Stimulated activated CD8-positive, alpha-beta memory T cell treated with anti-CD3 and anti-CD28 coated beads, Interleukin-15, amount 100 ng/mL, for 4 hours (primary cell): ENCODE measurements at places on chromosomes 12 and 14.

- no peak for DNase-seq
Measured at GRCh38 chr14:94421316-94421715, 31.3 kb downstream of the SERPINA11 start.

GRCh38 chr12:9065607-9065856, 50.2 kb downstream of the A2M start:
- DNase-seq = no peak

DNA sequence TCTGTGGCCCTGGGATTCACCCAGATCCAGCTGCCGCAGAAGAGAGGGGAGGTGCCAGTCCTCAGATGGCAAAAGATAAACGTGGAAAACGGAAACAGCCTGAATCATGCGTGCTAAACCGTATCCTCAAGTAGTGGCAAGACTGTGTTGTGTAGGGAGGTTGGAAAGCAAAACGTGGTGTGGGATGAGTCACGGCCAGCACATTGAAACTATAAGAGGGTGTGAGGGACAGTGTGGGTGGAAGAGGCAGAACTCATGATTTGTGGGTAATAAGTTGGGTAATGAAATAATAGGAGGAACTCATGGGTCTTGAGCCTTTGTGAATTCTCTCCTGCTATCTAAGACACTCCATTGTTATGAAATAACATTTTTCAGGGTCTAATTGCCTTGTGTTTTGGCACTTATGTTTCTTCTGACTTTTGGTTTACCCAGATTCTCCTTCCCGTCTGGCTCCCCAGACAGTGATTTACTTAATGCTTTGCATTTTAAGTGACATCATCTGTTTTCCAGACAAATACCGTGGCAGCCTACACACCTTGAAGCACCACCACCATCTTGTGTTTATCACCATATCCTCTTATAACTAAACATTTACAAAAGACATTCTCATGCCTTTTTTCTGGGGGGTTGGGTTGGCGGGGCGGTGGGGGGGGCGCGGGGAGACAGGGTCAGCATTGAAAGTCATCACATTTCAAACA, 62.3 kb upstream of the PTCSC3 start:
- DNase-seq = no peak

GRCh38 chr12:64757771-64758170, 1.4 kb downstream of the GNS start:
- no peak for DNase-seq

GRCh38 chr12:82758749-82759330, 72.1 kb downstream of the TMTC2 start:
- no peak for DNase-seq

GRCh38 chr12:112833267-112833666, 41.7 kb downstream of the RPH3A start:
- no peak for DNase-seq

DNA sequence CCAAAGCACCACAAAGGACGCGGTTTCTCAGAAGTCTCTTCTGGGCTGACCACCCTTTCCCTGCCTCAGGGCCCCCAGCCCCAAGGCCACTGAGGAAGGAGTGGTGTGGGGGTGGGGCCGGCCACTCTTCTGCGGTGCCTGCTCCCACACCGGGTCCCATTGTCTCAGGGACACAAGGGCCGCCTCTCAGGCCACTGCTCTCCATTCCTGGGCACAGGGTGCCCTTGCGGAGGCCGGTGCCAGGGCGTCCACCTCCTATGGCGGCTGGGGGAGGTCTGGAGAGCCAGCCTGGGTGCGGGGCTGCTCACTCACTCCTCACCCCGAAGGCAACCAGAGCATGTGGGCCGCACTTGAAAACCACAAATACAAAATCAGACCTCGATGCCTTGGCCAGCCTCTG, 44.1 kb downstream of the PRIMA1 start:
- no peak for DNase-seq

DNA sequence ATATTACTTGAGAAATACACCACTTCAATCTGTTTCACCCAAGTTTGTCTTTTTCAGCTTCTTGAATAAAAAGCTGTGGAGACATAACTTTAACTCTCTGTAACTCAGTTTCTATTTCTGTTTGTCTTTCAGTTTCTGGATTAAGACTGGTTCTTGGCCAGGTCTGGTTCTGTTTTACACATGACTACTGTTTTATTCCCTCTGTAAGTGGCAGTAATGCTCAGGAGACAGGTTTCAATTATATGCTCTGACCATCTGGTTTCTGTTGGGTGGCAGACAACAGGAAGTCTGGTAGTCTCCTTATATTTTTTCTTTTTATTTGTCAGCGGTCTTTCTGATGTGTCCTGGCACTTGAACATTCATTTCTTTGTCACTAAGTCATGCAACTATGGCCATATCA, 102.9 kb downstream of the RPS29 start:
- no peak for DNase-seq

DNA sequence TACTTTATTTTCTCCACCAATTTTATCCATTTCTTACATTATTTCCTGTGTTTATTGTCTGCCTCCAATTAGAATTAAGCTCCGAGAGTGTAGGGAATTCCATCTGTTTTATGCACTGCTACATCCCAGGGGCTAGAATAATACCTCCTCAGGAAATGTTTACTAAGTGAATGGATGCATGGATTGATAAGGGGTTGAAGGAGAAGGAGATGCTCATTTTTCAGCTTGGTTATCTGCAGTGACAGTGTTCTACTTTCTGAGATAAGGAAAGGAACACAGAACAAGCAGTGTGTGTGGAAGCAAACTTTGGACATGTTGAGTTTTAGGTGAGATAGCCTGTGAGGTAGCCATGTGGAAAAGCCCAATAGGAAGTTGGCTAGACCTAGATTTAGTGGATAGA, 164.6 kb upstream of the HMGA2 start:
- no peak for DNase-seq

GRCh38 chr14:44316647-44317440, 190.2 kb downstream of the FSCB start:
- DNase-seq = no peak

DNA sequence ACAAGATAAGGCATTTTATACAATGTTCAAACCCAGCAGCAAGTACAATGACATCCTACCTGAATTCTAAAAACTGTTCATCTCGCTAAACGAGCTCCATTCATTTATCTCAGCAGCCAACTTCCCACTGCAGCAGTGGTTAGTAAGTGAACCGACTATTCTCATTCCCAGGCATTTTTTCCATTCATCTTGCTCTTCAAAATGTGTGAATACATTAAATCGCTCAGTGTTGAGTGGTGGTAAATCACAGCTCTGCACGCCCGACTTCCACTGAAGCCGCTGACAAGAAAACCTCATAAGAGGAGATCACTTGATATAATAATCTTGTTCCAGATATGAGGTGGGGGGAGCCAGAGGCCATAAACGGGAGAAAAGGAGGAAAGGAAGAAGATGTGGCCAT, 746.2 kb upstream of the USP15 start:
- DNase-seq = no peak

GRCh38 chr14:98234208-98234607, 1037.8 kb downstream of the BCL11B start:
- no peak for DNase-seq

DNA sequence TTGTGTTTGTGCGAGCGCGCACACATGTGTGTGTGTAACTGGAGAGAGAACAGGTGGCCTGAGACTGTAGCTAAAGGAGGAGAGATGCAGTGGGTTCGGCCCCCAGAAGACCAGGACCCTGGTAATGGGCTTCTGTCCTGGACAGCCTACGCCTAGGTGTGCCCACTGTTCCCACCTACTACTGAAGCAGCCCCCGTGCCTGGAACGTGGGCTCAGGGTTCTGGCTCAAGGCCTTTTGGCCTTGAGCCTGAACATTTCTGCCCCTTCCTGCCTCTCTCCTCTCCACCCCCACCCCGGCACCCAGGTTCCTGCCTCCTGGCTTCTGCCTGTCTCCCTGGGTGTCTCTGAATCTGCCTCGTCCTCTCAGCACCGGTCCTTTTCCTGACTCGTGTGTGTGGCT, 1.5 kb upstream of the NXPH4 start:
- DNase-seq = no peak

GRCh38 chr12:29546000-29546399, 48.5 kb upstream of the OVCH1 start:
- no peak for DNase-seq

GRCh38 chr14:95523051-95523814, 6.8 kb upstream of the SYNE3 start:
- DNase-seq = no peak
